ENCODE measurements at places on chromosomes 6 and 20.

DNA sequence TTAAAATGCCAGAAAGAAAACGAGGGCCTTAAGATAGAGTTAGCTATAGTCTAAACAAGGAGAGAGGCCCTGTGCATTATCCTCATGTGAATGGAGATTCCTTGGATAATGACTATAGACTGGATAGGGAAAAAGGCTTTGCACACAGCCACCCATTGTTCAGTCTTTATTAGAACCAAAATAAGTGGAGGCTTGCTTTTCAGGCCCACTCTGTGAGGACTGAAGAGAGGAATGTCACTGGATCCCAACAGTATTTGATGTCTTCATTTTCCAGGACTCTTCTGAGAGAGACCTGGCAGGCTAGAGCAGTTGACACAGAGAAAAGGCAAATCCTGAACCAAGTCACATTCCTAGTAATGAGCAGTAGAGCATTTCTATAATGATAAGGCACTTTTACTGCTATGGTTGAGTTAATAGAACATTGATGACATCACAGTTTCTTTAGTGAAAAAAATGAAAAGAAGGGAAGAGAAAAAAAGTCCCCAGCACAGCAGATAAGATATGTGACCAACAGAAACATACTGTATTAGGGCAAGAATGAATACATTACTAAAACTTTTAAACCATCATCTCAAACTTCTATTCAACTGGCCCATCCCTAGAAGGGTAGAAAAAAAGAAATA is 315.1 kb downstream of the EPHA7 start:
- DNase-seq = no peak

DNA sequence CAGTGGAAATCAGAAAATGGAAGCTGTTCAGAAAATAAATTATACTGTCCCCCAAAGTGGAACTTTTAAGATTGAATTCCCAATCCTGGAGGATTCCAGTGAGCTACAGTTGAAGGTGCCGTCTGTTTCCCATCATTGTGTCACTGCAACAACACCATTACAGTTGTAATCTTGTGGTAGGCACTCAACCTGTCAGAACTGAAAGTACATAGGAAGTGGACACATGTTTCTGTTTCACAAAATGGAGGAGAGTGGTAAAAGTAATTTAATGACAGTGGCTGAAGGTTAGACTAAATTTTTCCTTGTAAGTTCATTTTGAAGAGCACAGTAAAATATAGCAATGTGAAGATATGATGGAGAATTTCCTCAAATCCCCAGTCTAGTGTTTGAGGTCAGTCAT is 70.0 kb downstream of the CD109 start:
- DNase-seq = no peak

- no peak for DNase-seq
Observed at GRCh38 chr6:53424300-53424699, 75.5 kb upstream of the ELOVL5 start.

GRCh38 chr6:27141529-27142015 is 105.9 kb upstream of the PRSS16 start:
- no peak for DNase-seq

- peak; percentile 91 for DNase-seq
Observed at GRCh38 chr20:37994512-37994911, 38.7 kb downstream of the TTI1 start.

GRCh38 chr6:64128301-64129024 is 492.9 kb downstream of the PHF3 start:
- DNase-seq = no peak

GRCh38 chr20:4602297-4602631 is 119.4 kb upstream of the PRND start:
- DNase-seq = no peak

- peak; percentile 56 for DNase-seq
Observed at GRCh38 chr6:48986845-48987244, 476.2 kb downstream of the MMUT start.

GRCh38 chr6:36612101-36612625 is 18.0 kb downstream of the SRSF3 start:
- no peak for DNase-seq

GRCh38 chr6:146297815-146298214 is 245.8 kb upstream of the RAB32 start:
- no peak for DNase-seq

GRCh38 chr20:41140226-41141133 is 3.1 kb downstream of the PLCG1 start:
- no peak for DNase-seq

- peak; percentile 74 for DNase-seq
Observed at GRCh38 chr6:3510617-3511016, 53.8 kb upstream of the SLC22A23 start.

- DNase-seq = peak; percentile 12
Observed at GRCh38 chr20:54173653-54174456, at the start of gene CYP24A1. CYP24A1 (minus strand) TSS chr20:54173986; CDS start chr20:54173579, 407 bp downstream.

GRCh38 chr6:4167833-4168232 is 32.5 kb upstream of the ECI2 start:
- DNase-seq = no peak

DNA sequence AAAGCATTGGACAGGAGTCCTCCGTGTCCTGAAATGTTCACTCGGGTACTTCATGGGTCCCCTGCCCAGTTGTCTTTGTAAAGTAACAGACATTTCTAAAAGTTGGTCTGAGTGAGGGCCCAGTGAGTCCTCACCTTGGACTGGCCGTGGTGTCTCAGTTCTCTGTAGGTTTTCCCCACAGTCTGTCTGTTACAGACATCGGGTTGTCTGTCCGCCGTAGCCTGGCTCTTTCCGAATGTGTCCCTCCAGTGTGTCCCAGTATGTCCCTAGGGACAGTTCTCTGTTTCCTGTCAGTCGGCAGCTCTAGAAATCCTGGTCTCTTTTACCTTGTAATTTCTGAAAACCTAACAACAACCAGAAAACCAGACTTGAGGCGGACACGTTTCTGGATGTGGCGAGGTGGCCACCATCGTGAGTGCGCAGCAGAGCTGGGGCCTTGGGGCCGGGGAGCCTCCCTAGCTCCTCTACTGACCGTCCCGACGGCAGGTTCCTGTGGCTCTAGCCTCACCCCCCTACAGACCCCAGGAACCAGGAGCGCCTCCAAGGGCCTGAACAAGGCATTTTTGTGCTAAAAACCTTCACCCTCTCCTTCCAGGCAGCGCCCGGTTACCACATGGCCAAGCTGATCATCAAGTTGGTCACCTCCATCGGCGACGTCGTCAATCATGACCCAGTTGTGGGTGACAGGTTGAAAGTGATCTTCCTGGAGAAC is 42.2 kb downstream of the PYGB start:
- DNase-seq = no peak

DNA sequence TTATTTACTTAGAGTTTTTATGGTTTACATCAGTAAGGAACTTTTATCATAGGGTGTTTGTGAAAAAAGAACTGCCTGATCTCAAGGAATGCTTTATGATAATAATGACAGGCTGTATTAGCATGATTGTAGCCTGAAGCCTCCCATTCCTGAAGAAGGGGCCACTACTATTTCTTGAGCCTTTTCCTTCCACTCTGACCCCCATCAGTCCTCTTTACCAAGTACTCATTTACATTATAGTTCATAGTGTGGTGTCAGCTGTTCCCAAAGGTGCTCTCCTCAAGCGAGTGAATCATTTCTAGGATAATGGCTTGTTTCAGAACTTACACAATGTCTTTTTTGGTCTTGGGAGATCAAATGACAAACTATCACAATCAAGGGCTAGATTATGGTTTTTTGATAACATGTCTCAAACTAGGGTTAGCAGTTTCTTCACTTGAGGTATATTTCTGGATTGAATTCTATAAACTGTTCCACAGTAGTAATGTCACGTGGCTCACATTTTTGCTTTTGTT is 283.6 kb downstream of the CDKAL1 start:
- no peak for DNase-seq

- DNase-seq = peak; percentile 75
Observed at GRCh38 chr6:143419526-143419925, 31.0 kb downstream of the ADAT2 start.

GRCh38 chr6:164756142-164756541 is 553.3 kb downstream of the C6orf118 start:
- DNase-seq = peak; percentile 65

GRCh38 chr20:62010551-62011402 is 54.9 kb downstream of the TAF4 start:
- peak; percentile 66 for DNase-seq

DNA sequence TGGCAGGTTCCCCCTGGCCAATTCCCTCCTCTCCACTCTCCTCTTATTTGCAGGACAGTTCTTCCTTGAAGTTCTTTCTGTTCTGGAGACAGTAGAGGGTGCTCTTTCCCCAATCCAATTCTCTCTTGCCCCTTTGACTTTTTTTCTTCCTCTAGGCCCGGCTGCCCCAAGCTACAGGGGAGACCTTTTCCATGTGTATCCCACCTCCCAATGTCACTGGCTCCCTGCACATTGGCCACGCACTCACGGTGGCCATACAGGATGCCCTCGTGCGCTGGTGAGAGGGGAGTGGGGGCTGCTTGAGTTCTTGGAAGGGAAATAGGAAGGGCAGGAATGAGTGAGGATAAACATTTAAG is 1.5 kb downstream of the VARS2 start:
- DNase-seq = peak; percentile 73

- no peak for DNase-seq
Observed at GRCh38 chr6:133609415-133610226, 279.3 kb upstream of the TCF21 start.

DNA sequence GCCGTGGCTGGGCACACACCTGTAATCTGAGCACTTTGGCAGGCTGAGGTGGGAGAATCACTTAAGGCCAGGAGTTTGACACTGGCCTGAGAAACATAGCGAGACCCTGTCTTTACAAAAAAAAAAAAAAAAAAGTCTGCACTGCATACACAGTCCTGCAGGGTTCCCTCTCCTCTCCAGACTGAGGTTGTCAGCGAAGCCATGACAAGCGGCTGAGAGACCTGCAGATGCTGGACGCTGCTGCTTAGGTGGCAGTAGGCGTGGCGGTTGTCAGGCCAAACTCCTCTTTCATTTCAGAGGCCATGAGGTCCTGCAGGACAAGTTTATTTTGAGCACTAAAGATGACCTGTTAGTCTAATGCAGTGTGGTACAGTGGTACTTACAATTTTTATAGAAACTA is 86.5 kb downstream of the FAM120B start:
- no peak for DNase-seq

DNA sequence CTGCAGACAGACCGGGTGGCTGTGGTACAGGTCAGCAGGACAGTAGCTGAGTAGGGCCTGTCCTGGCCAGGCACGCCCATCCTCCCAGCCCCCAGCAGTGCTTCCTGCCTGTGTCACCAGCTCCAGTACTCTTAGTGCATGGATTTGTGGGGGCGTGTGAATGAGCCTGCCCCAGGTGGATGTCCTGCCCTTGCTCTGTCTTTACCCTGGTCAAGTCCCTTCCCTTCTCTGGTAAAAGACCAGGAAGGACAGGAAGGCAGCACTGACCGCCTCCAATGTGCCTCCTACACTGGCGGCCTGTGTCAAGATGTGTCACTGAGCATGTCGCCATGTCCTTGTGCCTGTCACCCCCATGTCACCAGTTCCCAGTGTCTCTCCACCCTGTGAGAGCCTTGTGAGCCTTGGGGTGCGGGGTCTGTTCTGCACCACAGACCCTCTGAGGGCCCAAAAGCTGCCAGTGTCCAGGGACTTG is 11.9 kb downstream of the TEAD3 start:
- DNase-seq = no peak

GRCh38 chr20:33684533-33685327 is 1.5 kb downstream of the E2F1 start:
- DNase-seq = peak; percentile 97

DNA sequence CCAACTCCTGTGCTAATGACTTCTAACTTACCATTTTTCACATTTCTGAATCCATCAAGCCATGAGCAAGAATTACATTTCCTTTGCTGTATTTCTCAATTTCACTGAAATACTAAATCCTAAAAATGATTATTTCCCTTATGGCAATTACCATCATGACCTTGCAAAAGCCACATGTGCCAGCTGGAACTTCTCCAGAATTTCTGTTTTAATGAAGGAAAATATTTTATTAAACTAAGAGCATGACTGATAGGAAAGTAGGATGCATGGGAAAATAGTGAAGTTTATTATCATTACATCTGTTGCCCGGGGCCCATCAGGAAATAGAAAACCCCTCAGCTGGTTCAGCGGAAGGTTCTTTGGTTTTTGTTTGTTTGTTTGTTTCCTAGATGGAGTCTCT is 14.4 kb upstream of the TMEM242 start:
- no peak for DNase-seq

DNA sequence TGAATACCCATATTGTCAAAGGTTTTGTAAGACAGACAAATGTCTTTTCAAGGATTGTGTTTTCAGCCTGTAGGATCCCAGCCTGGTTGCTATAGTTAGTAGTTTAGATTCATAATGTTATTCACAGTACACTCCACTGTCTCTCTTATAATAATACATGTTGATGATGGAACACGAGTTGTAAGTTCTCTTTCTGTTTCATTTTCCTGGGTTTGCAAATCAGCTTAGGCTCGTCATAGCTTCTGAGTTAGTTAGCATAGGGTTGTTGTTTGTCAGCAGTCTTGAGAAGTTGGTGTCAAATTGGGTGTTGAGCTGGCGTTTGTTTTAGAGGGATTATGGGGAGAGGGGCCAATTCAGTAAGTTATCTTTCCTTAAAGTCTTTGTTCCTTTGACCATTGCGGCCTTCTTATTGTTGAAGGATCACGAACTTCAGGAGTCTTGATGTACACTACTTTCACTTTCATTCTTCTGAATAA is 45.8 kb downstream of the QKI start:
- DNase-seq = no peak

DNA sequence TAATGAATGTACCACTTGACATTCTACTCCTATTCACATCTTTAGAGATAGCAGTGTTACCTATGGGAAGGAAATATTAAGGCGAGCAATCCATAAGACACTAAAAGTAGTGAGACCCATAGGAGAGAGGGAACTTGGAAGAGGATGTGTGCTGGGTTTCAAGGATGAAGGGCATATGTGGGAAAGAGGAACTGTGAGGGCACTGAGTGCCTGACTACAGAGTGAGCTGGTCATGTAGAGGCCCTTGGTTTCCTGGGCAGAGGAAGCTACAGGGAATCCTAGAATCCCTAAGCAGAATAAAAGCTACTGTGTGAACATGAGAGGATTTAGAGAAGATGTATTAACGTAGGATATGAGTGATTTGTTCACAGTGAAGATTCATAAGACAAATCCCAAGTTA is 262.8 kb downstream of the FARS2 start:
- DNase-seq = no peak

DNA sequence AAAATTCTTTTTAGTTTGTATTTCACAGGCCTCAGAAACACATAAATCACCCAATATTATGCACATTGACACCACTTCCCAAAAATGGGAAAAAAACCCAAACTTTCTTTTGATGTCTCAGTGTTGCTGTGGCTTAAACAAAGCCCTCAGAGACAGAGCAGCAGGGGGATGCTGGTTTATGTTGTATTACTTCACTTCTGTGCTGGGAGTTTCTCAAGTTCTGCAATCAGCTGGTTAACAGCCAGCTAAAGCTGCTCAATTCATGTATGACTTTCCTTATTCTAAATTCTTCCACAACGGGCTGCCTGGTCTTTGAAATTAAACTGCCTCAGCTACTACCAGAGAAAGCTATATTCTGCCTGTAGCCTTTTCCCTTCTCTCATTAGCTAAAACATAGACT is 5.6 kb downstream of the FILIP1 start:
- DNase-seq = no peak

DNA sequence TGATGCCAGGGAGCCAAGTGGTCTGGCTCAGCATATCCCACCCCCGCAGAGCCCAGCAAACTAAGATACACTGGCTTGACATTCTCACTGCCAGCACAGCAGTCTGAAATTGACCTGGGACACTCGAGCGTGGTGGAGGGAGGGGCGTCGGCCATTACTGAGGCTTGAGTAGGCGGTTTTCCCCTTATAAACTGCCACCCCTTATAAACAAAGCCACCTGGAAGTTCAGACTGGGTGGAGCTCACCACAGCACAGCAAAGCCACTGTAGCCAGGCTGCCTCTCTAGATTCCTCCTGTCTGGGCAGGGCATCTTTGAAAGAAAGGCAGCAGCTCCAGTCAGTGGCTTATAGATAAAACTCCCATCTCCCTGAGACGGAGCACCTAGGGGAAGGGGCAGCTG is 19.4 kb downstream of the TINAG start:
- DNase-seq = no peak
